ENCODE measurements at places on chromosomes 5 and 9.

DNA sequence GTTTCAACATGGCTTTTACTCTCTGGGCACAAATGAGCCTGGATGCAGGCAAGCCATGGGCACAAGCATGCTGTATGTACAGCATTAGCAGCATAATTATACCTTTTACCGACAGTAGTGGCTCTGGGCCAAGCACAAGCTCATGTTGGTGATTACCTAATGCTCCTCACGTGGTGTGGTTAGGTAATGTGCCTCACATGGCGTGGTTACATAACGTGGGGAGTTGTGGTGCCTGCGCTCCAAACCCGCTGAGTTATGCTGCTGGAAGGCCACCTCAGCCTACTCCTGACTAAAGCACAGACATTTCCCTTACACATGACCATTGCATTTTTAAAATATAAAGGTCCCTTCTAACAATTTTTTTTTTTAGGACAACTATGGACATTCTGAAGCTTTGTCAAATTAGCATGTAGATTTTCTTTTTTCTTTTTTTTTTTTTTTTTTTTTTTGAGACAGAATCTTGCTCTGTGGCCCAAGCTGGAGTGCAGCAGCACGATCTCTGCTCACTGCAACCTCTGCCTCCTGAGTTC, 794.0 kb downstream of the EFNA5 start:
- peak; percentile 5 for DNase-seq

GRCh38 chr5:140240987-140241706, 61.8 kb downstream of the PFDN1 start:
- DNase-seq = peak; percentile 94

GRCh38 chr9:89801341-89801740, 196.5 kb downstream of the GADD45G start:
- DNase-seq = no peak

GRCh38 chr9:123336959-123337358, 19.0 kb upstream of the CRB2 start:
- DNase-seq = no peak

- no peak for DNase-seq
These were observed 32.4 kb downstream of the INSL4 start for GRCh38 chr9:5263351-5264218.

DNA sequence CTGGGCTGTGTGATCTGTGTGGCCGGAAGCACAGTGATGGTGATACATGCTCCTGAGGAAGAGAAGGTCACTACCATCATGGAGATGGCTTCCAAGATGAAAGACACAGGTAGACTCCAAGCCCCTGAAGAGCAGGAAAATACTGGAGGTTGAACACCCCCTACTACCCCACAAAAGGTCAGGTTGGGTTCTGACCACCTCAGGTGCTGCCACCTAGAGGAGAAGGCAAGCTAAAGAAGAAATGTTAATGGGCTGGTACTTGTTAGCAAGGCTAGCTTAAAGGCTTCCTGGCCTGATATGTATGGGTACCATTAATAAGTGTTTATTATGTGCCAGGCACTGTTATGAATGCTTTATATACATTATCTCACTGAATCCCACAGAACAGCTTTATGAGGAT, 11.7 kb downstream of the NIPAL4 start:
- DNase-seq = no peak

- no peak for DNase-seq
These were observed 482.9 kb downstream of the IRX1 start for GRCh38 chr5:4078544-4078943.

- no peak for DNase-seq
These were observed 110.9 kb downstream of the NTRK2 start for GRCh38 chr9:84780385-84780784.

GRCh38 chr9:126704157-126704891, 90.6 kb downstream of the LMX1B start:
- no peak for DNase-seq

DNA sequence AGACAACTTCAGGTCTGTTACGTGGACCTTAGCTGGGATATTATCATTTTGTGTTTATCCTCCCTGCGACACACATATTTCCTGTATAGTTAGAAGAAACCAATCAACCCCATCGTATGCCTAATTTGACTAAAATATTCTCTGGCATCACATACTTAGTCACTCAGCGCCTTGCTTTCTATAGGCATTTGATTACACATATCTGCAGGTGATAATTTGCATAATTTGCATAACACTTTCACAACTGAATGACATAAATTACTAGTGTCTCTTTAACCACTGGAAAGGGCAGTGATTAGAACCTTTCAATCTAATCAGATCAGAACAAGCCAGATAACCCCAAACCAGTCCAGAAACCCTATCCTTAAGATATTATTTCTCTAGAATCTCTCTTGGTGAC, 390.2 kb downstream of the TLR4 start:
- DNase-seq = no peak

DNA sequence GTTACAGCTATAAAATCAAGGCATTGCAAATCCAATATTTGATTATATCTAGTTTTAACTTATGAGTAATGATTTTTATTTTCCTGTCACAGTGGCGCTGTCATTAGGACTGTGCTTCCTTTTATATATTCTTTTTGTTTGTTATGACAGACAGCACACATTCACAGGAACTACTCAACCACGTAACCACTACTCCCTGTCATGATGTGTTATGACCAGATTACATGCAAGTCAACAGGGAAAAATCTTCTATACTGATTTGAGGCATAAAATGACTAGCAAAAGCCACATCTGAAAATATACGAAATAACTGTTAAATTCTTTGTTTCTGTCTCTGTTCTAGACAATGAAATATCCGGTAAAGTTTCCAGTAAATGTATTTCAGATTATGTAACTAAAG, 25.4 kb downstream of the SREK1 start:
- DNase-seq = no peak

GRCh38 chr5:69525490-69525889, 32.9 kb downstream of the OCLN start:
- no peak for DNase-seq

GRCh38 chr9:94783102-94783682, 56.7 kb downstream of the AOPEP start:
- DNase-seq = peak; percentile 99

DNA sequence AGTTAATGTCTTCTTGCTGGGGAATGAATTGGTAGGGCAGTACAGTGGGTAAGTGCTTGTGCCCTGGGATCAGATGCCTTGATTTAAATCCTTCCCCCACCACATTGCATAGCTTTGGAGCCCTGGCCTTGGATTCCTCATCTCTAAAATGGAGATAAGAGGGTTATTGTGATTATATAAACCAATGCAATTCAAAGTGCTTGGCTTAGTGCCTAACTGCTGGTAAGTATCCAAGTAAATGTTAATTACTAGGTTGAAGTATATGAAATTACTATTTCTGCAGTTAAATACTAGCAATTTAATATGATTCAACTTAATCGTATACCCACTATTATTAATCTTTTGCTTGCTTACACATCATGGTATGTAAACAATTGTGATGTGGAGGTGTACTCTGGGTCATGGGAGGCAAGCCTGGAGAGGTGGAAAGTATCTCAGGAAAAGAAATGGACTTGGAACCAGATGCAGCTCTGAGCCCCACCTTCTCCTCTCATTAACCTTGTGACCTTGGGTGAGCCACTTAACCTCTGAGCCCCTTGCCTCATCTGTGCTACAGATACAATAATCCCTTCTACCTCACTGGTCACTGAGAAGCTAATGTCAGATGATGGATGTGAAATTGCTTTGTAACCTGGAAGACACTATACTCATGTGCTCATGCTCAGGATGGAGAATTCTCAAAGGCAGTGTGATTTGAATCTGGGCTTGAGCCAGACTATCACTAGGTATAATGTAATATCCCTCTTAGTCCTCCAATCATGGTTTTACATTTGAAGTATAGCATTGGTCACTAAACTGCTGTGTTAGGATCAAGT, 23.8 kb downstream of the NEUROG1 start:
- no peak for DNase-seq

GRCh38 chr9:6695121-6695814, 49.7 kb upstream of the GLDC start:
- no peak for DNase-seq

GRCh38 chr5:97534166-97534565, 351.1 kb upstream of the RIOK2 start:
- DNase-seq = peak; percentile 5

- DNase-seq = no peak
These were observed 164.8 kb downstream of the EPB41L4A start for GRCh38 chr5:112254303-112254702.

GRCh38 chr5:38263983-38264382, 5.6 kb downstream of the EGFLAM start:
- DNase-seq = no peak

DNA sequence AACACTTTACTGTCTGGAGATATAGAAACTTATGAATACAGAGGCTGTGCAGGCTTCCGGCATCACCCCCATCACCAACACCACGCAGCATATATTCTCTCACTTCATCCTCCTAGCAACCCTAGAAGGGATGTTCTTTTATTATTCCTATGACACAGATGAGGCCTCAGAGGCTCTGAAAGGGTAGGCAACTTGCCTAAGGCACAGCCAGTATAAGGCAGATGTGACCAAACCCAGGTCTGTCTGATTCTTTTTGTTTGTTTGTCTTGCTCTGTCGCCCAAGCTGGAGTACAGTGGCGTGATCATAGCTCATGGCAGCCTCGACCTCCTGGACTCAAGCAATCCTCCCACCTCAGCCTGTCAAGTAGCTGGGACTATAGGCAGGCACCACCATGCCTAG, 22.8 kb upstream of the CORO2A start:
- DNase-seq = no peak

DNA sequence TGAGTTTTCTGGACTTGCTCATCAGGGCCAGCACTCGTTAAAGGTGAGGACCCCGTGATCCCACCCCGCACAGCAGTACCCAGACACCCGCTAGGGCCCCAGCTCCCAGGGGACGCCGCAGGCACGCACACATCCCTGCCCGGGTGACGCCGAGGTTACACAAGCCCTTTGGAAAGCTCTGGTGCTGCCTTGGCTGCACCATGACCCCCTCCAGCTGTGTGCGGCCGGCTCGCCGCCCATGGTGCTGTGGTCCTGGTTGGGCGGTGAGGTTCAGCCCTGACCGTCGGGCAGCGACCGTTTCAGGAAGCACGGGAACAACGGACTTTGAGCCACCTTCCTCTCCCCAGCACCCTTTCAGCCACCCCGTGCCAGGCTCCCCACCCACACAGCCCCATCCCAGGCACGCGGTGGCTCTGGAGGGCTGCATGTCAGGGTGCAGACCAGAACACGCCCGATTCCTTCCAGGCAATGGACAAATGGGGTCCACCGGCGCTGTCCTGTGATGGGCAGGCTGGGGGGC, 7.5 kb upstream of the SLC12A7 start:
- no peak for DNase-seq

DNA sequence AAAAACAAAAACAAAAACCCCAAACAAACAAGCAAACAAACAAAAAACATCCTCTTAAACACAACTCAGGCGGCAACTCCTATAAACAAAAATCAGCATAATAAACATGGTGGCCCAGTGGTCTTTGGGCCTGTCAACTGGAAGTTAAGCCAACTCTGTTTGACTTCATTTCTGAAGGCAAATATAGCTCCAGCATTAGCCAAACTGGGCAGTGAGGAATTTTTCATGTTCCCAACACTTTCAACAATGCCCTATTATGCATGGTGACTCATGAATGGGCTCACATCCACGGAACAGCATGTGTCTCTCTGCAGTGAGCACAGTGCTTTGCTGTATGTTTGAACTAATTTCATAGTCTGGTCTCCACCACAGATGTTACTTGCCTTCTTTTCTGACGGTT, 143.9 kb upstream of the STC2 start:
- no peak for DNase-seq

- no peak for DNase-seq
These were observed 162.7 kb upstream of the SGCD start for GRCh38 chr5:156164306-156164705.

GRCh38 chr5:144433893-144434292, 263.2 kb downstream of the KCTD16 start:
- DNase-seq = no peak

DNA sequence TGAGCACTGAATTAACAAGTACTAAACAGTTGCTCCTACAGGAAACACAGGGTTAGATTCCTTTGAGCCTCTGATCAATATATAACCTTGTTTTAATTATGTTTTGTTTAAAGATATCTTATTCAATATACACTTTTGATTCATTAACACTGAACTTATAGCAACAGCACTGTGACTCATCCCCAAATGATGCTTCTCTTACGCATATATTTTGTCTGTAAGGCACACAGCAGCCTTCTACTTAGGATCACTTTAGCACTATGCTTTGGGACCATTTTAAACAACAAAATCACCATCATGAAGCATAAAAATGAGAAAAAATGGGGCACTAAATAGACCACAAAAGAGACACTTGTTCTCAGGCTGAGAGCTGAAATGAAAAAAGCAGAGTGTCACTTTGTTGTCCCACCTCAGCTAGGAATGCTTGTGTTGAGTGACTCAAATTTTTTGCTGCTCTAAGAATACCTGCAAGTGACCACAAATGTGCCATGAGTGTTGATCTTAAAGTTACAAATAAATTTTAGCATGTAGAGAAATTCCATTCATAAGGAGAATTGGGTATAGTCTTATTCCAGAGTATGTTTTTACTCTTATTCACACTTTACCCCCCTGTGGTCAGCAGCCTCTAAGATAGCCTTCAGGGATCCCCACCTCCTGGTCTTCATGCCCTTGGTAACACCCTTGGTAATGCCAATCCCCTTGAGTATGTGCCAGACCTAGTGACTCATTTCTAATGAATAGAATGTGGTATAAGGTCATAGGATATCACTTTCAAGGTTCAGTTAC, 252.7 kb upstream of the IL12B start:
- DNase-seq = no peak

- DNase-seq = no peak
These were observed 10.8 kb upstream of the BICD2 start for GRCh38 chr9:92775466-92775865.

GRCh38 chr5:140882591-140882899, 621 bp downstream of the PCDHA13 start:
- DNase-seq = no peak

GRCh38 chr5:148697180-148697808, 43.0 kb upstream of the HTR4 start:
- DNase-seq = no peak

GRCh38 chr5:69489246-69489645, 3.3 kb upstream of the OCLN start:
- no peak for DNase-seq

- DNase-seq = peak; percentile 65
These were observed 726 bp downstream of the DAP start for GRCh38 chr5:10760096-10760920.

DNA sequence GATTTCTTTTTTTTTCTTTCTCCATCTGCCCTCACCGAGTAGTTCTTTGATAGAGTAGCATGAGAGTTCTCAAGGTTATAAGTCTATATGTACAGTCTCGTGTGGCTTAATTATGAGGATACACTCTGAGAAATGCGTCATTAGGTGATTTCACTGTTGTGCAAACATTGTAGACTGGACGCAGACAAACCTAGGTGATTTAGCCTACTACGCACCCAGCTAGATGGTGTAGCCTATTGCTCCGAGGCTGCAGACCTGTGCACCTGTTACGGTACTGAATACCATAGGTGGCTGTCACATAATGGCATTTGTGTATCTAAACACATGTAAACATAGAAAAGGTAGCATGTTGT, 26.9 kb upstream of the CORO2A start:
- peak; percentile 57 for DNase-seq

- no peak for DNase-seq
These were observed 151.1 kb upstream of the ANKRD55 start for GRCh38 chr5:56384186-56384585.

GRCh38 chr9:134940236-134941208, 22.8 kb upstream of the FCN1 start:
- DNase-seq = no peak

- DNase-seq = no peak
These were observed 205.4 kb downstream of the DCP2 start for GRCh38 chr5:113181853-113182490.

GRCh38 chr5:122478741-122479442, 166.9 kb downstream of the SNCAIP start:
- no peak for DNase-seq
